CD4-positive, alpha-beta T cell treated with Interleukin-17A for 1 hour (primary cell): ENCODE measurements at places on chromosomes 16 and 17.

GRCh38 chr16:57999971-58000705, at the start of gene ZNF319:
ZNF319 (minus strand) TSS chr16:58000672; CDS start chr16:57998265, 2,407 bp downstream.
- DNase-seq, result peak; percentile 23

GRCh38 chr17:47338026-47338425, 14.3 kb downstream of the EFCAB13 start:
- DNase-seq, result no peak

DNA sequence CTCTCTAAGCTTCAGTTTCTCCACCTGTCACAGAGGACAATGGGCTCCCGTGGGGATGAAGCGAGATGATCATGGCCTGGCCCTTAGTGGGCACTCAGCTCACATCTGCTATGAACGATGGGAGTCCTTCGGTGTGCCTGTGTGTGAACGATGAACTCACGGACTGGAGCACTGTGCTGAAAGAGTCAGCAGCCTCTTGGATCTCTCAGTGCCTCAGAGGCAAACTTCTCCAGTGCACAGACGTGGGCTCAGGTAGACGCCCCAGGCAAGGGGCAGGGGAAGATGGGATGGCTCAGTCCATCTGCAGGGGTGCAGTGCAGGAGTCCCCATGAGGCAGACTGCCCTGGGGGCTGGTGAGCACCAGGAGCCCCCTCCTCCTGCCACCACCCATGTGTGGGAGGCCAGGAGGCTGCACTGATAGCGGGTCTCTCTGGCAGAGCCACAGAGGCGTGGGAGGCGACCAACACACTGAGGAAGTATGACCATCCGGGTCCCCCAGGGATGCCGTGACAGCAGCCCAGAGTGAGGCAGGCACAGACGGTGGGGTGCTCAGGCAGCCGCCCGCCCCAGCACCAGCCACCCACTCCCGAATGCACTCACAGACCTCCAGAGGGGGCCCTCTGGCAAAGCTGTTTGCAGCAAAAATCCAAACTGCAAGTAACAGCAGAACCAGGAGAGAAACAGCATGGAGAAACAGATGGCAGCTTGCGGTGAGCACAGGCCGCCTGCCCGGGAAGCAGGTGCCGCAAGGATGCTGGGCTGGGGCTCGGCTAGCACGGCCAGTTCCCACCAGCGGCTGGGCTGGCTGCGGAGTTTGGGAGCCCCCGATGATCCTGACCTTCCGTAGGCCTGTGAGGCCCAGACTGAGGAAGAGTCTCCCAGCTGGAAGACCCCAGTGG, 82.7 kb downstream of the RPH3AL start:
- DNase-seq, result no peak

GRCh38 chr17:75242461-75243042, 18.9 kb downstream of the GGA3 start:
- DNase-seq, result peak; percentile 69

DNA sequence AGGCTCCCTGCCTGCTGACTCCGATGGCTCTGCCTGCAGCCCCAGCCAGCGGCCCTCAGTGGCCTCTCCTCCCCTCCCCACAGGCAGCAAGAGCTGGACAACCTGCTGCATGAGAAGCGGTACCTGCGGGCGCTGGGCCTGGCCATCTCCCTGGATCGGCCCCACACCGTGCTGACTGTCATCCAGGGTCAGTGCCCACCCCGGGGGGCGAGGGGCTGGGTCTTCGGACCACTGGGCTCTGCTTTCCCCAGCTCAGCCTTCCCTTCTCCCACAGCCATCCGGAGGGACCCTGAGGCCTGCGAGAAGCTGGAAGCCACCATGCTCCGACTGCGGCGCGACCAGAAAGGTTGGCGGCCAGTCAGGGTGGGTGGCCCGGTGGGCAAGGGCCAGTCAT, 3.4 kb downstream of the NOXO1 start:
- DNase-seq, result no peak

GRCh38 chr17:46782250-46782953, 36.1 kb downstream of the WNT3 start:
- DNase-seq, result peak; percentile 14

- DNase-seq, result no peak
Observed at GRCh38 chr16:57630407-57630797, 2.0 kb downstream of the ADGRG1 start.

DNA sequence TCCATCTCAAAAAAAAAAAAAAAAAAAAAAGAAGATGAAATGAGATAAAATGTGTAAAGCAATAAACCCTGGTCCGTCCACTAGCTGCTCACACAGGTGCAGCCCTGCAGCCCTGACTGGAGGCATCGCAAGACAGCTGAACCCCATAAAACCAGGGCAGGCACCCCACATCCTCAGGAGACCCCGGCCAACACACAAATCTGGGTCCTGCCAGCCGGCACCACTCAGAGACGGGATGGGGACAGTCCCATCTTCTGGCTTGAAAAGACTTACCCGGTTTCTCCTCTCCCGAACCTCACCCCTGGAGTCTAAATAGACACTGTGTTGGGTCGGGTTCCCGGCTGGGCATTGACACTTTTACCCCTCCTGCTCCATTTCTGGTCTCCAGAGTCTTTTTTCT, 52.7 kb upstream of the TNRC6C start:
- DNase-seq, result no peak

DNA sequence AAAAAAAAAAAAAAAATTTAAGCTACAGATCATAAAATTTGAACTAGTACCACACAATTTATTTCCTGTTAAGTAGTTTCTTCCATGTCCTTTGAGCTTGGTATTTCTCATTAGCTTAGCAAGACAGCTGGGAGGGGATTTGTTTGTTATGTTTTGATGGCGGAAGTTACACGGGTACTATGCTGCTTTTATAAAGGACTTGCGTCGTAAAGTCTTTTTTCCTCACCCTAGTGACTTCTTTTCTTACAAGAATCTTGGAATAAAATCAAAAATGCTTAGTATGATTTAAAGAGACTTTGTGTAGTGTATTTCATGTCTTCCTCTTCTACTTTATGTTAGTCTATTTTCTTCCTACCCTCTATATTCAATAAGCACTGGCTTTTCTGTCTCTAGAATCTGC, 89.1 kb downstream of the NLK start:
- no peak for DNase-seq

DNA sequence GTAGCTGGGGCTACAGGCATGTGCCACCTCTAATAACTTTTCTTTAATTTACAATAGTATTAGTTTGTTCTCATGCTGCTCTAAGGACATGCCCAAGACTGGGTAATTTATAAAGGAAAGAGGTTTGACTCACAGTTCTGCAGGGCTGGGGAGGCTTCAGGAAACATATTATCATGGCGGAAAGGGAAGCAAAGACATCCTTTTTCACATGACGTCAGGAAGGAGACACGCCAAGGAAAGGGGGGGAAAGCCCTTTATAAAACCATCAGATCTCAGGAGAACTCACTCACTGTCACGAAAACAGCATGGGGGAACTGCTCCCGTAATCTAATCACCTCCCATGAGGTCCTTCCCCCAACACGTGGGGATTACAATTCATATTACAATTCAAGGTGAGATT, 18.3 kb downstream of the IL4R start:
- no peak for DNase-seq

GRCh38 chr17:42675348-42675964, 1.3 kb downstream of the PLEKHH3 start:
- no peak for DNase-seq

DNA sequence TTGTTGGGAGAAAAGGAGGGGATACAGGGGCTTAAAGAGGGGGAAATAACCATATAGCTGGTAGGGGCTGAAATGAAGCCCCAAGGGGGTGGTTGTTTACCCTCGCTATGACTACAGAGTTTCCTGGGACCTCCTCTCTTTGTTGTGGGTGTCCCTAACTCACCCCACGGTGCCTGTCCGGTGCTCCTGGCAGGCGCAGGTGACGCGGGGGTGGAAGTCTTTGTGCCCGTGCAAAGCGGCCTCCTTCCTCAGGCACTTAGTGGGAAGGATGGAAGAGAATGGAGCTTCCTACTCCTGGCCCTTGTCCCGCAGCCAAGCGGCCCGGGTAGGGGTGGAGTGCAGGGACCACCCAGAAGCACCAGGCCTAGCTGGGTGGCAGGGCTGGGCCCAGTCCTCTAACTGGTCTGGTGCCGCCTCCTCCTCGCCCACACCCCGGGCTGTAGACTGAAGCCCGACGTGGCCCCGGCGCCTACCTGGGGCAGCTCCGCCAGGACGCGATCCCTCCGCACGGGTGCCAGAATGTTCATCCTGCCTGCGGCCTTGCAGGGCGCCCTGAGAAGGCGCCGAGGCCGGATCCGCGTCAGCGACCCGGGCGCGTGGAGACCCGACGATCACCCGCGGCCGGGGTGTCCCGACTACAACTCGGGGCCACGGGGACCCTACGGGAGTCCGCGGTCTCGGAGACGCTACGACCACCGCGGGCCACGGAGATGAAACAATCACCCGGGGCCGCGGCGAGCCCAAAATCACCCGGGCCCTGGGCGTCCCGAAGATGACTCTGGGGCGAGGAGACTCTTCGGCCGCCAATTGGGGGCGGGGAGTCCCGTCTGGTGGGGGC, 709 bp downstream of the RAB34 start:
- no peak for DNase-seq

DNA sequence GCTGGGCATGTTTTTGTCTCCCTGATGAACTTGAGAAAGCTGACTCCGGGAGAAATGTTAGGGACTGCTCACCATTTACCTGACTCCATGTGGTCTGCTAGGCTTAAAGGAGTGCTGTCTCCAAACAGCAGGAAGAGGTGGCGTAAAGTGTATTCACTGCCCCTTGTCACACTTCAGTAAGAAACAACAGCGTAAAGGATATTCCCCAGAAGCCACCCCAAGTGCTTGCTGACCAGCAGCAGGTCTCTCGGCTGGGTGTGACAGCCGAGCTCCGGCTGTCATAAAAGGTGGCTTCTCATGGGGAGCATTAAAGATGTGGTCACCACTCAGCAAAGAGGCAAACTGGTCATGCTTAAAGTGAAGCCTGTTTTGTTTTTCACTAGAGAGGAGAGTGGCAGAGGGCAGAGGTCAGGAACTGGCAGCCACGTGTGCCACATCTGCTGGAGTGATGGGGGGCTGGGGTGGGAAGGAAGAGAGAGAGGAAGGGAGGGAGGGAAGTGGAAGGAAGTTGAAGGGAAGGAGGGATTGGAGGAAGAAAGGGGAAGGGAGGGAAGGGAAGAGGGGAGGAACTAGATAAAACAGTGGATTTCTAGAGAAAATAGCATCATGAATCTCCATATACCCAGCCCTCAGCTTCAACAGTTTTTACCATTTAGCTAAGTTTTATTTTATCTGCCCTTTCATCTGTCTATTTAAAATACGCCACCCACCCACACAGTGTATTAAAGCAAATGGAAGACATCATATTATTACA, 119.3 kb downstream of the CLEC16A start:
- DNase-seq, result no peak

- no peak for DNase-seq
Observed at GRCh38 chr16:55016515-55016914, 85.8 kb downstream of the IRX5 start.

GRCh38 chr16:13503960-13504635, 415.9 kb upstream of the ERCC4 start:
- DNase-seq, result no peak

GRCh38 chr17:40499551-40500189, 1.8 kb downstream of the TNS4 start:
- no peak for DNase-seq

- no peak for DNase-seq
Observed at GRCh38 chr17:15117239-15117638, 147.9 kb downstream of the PMP22 start.

DNA sequence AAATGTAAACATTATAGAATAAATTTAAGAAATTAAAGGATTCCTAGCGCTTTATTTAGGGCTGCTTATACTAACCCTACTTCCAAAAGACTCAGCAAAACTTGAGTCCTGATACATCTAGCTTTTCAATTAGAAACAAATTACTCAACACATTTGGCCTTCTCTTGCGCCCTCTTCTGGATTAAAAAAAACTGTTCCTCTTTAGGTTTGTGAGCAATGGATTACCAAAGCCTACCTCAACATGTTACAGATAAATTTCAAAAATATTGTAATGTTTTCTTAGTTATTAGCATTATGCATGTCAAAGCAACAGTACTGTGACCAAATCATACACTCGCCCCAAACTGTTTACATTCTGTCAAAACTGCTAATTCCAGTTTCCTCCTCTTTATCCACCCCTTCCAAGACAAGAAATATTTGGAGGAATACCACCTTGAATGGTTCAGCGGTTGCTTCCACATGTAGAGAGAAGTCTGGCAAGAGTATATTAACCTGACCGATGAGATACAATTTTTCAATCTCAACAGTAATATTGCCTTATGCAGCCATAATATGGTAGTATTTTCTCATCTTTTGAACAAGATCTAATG, 2.7 kb downstream of the NUFIP2 start:
- peak; percentile 83 for DNase-seq

- DNase-seq, result no peak
Observed at GRCh38 chr16:55662644-55663031, 6.8 kb downstream of the SLC6A2 start.

DNA sequence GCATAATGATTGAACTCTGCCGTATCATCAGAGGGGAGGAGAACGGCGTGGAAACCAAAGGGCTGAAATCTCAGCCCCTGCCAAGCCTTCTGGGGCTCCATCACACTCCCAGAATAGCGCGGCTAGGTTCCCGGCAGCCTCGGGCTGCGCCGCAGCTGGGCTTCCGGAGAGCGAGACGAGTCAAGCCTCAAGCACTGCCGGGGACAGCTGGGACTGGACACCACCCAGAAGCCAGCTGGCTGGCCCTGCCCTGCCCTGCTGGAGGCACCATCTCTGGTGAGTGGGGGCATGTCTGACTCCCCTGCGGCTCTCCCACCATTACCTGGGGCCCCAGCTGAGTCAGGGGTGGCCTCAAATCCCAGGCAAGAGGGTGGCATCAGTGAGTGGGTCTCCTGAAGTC, 7.2 kb upstream of the GPRC5C start:
- DNase-seq, result no peak

GRCh38 chr16:30882429-30883310, 11.2 kb downstream of the BCL7C start:
- DNase-seq, result no peak

DNA sequence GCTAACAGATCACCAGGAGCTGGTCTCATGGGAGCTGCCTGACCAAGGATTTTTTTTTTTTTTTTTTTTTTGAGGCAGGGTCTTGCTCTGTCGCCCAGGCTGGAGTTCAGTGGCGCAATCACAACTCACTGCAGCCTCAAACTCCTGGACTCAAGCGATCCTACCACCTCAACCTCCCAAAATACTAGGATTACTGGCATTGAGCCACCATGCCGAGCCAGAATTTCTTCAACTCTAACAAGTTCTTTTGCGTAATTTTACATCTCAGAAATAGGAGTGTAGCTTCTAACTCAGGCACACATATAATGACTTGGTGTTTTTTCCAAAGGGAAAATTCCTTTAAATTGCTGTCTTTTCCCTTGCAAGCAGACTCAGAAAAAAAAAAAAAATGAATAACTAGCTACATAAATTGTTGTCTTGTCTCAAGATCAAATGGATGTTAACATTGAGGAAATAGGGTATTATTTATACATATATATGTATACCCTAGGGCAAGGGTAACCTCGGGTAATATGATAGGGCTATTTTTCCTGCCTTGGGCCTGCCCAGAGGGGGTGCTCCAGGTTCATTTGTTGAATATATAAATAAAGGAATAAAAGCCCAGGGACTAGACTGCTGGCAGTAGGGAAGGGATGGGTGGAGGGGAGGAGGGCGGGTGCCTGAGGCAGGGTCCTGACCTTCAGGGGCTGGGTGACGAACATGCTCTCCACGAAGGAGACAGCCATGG, 42.8 kb upstream of the GCSH start:
- no peak for DNase-seq

- no peak for DNase-seq
Observed at GRCh38 chr17:2057175-2057759, 2.4 kb downstream of the HIC1 start.
